CD4-positive, alpha-beta T cell treated with Interleukin-12 subunit alpha and Interleukin-12 subunit beta, for 1 hour (primary cell): ENCODE measurements at places on chromosomes 12 and 14.

DNA sequence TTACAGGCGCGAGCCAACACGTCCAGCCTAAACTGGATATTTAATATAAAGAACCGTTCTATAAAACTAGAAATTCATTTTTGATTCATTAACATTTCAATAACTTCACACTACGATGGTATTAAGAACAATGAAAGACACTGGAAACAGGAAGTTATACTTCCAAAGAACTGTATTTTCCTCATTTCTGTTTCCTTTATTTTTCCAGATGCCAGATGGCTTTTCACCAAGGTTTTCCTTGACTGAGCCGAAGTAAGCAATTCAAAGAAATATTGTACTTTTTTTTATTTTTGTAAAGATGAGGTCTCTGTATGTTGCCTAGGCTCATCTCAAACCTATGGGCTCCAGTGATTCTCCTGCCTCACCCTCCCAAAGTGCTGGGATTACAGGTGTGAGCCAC is 28.2 kb downstream of the EEA1 start:
- no peak for DNase-seq

GRCh38 chr12:39620659-39621658 is 1.4 kb upstream of the ABCD2 start:
- DNase-seq = peak; percentile 58

DNA sequence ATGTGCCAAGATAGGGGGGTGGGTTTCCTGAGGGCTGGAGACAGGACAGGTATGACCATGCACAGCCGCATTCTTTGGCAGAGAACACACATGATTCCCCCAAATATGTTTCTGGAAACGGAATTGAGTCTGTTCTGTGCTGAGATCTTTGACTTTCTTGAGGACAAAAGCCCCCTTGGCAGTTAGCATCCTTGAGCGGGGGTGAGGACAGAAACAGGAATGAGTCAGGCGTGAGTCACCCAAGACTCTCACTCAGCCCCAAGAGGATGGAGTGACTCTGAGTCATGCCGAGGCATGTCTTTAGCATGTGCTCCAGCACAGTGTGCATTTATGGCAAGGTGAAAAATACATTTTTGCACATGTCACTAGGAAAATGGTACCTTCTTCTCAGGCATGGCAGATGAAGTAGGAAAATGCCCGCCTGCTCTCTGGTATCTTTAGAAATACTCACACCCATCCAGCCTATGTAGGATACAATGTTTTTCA is 52.1 kb downstream of the DAD1 start:
- DNase-seq = peak; percentile 84

GRCh38 chr14:45610318-45610717 is 357.3 kb upstream of the MIS18BP1 start:
- DNase-seq = no peak

DNA sequence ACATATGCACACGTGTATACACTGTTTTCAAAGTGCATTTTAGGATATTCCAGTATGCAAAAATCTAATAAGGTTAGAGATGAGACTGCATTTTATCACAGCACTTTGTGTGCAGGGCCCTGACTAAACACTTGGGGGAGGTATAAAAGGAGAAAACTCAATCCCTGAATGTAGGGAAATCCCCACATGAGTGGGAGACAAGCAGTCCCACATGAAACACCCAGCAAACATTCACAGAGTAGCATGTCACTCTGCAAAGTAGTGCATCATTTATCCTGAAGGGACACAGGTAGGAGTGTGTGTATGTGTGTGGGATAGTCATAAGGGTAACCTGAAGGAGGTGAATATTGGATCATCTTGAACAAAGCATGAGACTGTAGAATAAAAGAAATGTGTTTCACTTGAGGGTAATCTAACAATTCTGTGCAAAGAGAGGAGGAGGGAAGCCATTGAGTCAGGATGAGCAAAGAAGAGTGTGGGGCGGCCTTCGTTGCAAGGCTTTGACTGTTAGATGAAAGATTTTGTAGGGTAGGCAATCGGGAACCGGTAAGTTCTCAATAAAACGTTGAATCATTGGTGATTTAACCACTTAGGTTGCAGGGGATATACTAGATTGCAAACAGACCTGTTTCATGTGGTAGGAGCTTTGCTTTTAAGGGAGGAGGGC is 2.9 kb downstream of the PRPF40B start:
- peak; percentile 34 for DNase-seq

- no peak for DNase-seq
Measured at GRCh38 chr12:62361048-62361447, 100.8 kb downstream of the USP15 start.

DNA sequence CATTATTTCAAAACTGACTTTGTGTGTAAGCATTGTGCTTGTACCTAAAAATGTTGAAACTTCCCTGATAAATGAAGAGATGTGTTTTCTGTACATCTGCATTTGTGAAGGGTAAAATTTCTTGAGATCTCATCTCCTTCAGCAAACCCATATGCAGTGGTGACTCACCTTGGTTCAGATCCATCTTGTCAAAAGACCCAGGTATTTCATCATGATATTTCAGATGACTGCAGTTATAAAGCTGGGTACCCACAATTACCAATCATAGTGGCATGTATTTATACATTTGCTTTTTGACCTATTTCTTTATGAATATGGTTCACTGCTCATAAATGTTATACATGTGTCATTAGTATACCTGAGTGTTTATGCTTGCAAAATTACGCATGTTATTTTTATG is 1213.6 kb downstream of the GALC start:
- no peak for DNase-seq

DNA sequence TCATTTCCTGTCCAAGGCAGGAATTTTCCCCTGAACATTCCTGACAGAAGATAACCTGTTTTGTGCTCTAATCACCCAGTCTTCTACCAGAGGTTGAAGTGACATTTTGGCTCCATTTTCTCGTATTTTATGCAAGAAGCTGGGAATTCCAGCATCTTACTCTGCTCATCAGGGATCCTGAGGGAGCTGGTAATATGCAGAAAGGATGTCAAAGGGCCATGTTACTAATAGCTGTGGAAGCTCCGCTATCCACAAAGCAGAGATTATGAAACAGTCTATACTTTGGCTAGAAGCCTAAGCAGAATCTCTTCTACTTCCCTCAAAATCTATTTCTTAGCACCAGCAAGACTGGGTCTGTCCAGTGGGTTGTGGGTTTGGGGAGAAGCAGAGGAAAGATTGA is 613.0 kb downstream of the DIO2 start:
- DNase-seq = no peak

DNA sequence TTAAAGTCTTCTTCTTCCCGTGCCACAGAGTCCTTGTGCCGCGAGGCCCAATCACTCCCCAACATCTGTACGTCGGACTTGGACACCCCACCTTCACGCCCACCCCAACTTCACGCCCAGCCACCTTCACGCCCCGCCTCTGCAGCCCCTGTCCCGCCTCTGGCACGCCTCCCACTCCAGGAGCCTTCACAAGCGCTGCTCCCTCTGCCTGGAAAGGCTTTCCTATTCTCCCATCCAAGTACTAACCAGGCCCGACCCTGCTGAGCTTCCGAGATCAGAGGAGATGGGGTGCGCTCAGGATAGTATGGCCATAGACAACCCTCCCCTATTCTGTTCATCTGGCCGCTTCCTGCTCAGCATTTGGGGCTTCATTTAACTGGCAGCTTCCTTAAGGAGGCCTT is 17.3 kb upstream of the EIF5 start:
- no peak for DNase-seq

DNA sequence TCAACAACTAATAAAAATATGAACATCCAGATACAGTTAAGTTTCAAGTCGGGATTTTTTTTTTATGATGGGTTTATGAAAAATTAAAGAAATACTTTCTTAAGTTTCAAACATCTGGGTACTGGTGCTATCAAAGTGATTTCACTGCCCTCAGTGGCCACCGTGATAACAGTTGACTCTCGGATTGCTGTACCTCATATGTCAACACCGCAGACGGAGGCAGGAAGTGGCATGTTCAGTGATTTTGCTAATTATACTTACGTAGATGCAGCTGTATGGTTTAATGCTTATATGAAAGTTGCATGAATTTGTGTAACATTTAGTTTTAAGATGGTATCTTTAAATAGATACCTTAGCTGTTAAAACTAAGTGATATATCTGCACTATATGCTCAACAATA is 20.8 kb upstream of the FBLN5 start:
- peak; percentile 44 for DNase-seq

DNA sequence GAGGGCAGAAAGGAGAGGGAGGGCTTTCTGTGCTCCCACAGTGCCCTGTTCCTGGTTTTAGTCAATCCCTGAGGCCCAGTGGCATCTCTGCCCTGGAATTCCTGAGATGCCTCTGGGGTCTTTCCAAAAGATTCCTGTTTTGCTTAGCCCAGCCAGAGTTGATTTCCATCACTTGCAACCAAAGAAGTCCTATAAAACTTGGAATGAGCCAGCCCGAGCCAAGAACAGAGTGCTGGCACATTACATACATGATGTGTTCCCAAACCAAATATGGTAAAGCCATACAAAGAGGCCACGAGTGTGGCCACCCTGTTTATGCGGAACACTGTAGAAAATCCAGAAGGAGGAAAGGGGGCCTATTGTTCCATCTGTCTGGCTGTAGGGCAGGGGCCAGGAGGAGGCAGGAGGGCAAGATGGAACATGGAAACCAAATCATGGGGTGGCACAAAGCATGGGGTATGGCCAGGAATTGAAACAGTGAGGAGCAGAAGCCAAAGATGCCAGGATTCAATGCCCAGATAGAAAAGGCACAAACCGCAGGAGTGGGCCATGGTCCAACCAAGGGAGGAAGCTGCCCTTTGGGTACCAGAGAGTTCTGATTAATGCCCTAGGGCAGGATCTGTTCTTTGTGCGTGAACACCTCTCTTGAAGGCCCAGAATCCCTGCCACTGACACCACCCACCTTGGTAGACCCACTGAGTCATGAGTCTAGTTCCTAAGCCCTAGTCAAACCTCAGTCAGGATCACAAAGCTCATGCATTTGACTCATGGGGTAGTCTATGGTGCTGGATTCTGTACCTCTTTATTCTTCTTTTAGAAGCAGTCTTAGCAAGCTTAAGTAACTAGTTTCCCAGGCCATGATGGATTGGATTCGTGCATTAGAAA is 75.2 kb downstream of the LRRC74A start:
- DNase-seq = no peak

DNA sequence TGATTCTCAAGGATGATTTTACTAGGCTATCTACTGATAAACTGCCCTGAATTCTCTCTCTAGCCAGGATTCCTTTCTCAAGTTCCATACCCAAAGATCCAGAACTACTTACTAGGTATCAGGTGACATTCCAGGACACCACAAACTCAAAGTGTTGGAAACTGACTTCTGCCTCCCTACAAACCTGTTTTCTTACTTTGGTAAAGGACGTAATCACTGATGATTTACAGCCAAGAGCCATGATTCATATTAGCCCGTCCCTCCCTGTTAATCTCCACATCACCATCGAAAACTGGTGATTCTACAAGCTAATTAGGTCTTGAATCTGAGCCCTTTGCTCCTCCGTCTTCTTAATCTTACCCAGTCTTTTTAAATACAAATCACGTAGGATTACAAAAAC is 1.0 kb upstream of the ATG14 start:
- DNase-seq = no peak

DNA sequence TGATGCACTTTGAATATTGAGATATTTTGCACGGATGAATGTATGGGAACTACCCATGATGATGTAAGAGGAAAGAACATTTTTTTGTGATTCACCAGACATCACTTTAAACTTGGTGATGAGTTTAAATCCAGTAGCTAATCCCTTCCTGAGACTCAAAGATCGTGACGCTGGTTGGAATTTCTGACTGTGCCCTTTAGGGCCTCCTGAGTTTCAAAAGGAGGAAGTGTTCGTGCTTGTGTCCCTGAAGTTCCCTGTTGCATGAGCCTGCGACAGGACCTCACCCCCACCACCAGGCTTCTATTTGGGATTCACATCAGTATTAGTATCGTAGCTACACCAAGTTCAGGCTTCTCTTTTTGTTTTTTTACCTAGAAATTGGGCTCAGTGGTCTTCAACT is 18.6 kb upstream of the RIN3 start:
- DNase-seq = no peak

DNA sequence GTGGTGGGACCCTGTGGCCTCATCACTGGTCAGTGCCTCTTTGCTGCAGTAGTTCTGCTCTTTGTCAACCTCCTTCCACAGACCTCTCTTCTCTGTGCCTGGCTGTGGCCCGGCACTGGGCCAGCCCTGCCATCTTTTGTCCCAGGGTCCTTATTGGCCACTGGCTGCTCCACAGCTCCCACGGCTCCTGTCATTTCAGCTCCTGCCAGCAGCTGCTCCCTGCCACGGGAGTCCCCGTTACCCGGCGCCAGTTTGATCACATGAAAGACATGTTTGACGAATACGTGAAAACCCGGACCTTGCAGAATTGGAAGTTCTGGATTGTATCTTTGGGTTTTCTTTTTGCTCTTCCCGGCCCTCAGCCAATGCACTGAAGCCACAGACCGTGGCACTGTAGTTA is 35.4 kb downstream of the IL31 start:
- no peak for DNase-seq

GRCh38 chr14:84129007-84129406 is 1400.9 kb upstream of the FLRT2 start:
- no peak for DNase-seq

GRCh38 chr12:127182018-127182417 is 1085.0 kb upstream of the TMEM132C start:
- DNase-seq = no peak

DNA sequence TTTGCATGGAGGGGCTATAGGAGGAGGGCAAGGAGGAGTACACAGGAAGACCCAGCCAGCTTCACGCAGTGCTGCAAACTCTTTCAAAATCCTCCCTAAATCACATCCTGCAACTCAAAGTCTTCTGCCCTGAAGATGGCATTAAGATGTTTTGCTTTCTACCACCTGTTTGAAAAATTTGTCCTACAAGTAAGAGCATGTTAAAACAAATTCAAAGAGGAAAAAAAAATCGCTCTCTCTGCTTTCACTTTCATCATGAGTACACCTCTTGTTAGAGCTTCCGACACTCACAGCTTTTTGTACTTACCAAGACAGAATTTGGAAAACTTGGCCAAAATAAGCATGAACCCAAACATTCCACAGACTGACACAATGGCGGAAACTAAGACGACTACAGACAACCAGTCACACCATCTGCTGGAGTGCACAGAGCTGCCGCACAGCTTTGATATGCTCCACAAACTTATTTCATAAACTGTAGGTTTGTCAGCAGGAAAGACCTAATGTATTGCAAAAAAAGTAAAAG is 21.3 kb downstream of the GCH1 start:
- peak; percentile 48 for DNase-seq
